ENCODE measurements at places on chromosomes 7 and 10.

GRCh38 chr7:55032069-55032699 is 13.4 kb downstream of the EGFR start:
- DNase-seq, result no peak

- DNase-seq, result no peak
Measured at GRCh38 chr7:109641445-109641844, 1071.8 kb downstream of the DNAJB9 start.

DNA sequence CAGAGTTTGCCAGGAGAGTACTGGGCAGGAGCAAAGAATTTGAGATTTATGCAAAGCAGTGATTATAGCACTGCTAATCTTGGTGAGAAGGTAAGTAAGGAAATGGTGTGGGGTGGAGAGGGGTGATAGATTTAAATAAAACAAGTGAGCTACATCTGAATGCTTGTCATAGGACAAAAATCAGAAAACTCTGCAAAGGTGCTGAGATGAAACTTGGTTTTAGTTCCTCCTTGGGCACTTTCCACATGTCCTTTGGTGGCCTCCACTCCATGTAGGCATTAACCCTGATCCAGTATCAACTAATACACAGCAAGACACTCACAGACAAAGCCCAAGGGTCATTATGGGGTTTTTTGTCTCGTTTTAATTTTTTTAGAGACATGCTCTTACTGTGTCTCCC is 25.7 kb upstream of the FAM107B start:
- no peak for DNase-seq

DNA sequence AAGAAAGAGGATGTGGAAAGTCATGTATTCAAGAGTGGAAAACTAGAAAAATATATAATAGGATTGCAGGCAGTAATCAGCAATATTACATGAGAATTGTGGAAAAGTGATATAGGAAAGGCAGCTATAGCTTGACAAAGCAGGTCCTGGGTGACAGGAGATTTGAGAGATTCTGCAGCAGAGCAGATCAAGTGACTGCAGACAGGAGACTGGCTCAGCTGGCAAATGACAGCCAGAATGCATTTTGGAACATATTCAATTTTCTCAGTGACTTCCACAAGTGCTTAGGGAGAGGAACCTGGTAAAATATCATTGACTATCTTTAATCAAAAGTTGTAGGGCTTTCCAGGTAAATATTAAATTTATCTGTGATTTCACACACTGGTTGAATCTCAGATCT is 260.5 kb upstream of the CACNA2D1 start:
- DNase-seq, result no peak

GRCh38 chr10:96482815-96483588 is 30.7 kb downstream of the TLL2 start:
- no peak for DNase-seq

GRCh38 chr7:76231071-76231470 is 29.4 kb downstream of the SRRM3 start:
- DNase-seq, result no peak

GRCh38 chr7:2530071-2530987 is 10.8 kb downstream of the LFNG start:
- no peak for DNase-seq

DNA sequence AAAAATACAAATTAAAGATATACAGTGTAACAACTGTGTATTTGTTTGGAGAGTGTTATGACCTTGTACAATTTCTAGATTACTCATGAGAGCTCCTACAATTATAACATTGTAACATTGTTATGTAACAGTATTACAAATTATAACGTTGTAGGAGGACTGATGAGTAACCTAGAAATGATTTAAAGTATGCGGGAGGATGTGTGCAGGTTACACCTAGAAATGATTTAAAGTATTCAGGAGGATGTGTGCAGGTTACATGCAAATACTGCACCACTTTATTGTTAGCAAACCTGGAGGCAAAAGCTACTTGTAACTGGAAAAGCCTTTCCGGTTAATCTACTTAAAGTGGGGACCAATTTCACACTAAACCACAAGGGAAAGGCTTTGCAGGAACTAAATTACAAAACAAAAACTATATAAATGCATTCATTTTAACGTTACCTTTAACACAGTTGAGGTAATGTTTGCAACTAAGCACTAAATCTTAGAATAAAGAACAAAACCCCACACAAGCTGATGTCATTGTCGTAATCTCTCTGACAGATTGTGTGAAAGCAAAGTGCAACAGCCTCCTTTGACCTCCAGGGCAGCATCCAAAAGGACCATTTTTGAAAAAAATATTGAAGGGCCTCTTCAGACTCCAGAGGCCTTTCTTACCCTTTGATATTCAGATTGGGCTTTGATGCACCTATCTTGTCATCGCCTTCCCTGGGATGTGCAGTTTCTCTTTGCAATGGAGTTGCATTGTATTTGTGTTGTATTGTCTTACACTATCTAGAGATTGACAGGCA is 522.1 kb upstream of the FOXK1 start:
- no peak for DNase-seq

- DNase-seq, result no peak
Measured at GRCh38 chr10:124517461-124517860, 55.8 kb downstream of the LHPP start.
